ENCODE measurements at places on chromosomes 12 and 14.

- DNase-seq = no peak
Measured at GRCh38 chr14:44620121-44621019, 113.3 kb upstream of the FSCB start.

DNA sequence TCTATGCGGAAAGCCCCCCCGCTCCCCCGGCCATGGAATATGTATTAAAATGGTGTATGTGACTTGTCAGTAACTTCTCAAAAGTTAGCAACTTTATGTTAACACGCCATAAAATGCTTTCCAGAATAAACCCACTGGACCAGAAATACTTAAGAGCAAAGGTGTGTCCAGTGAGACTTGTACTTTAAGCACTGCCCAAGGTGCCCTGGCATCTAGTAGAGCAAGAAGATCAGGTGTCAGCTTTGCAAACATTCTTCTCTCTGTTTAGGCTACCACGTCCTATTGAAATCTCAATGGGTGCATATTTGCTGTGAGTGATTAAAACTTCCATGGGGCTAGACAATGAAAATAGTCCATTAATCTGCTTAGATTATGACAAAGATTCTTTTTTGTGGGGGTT lies 201.2 kb downstream of the ESR2 start:
- no peak for DNase-seq

GRCh38 chr14:52995998-52996397 lies 45.1 kb upstream of the FERMT2 start:
- DNase-seq = no peak

- DNase-seq = no peak
Measured at GRCh38 chr14:100341301-100342031, 18.3 kb downstream of the SLC25A47 start.

GRCh38 chr14:52146504-52146903 lies 77.6 kb upstream of the NID2 start:
- no peak for DNase-seq

DNA sequence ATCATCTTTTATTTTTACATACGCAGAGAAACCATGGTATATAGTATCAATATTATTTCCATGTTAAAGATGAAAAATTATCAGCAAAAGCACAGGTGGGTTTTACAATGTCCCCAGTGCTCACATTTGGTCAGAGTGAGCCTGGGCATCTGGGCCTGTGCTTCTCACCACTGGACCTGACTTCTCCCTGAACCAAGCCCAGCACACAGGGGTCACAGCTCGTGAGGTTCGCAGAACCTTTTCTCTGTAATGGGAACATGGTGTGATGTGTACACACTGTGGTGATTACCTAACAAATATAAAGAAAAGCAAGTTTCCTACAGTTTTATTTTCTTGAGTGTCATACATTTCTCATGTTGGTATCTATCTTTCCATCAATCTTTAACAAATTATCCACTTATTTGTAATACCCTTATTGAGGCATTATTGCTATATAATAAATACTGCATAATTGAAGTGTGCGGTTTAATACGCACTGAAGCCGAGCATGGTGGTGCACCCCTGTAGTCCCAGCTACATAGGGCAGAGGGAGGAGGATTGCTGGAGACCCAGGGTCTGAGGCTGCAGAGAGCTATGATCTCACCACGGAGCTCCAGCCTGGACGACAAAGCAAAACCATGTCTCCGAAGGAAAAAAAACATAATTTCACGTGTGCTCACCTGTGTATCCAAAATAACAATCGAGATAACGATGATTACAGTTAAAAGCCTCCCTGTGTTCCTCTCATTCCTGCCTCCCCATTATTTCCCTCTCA lies 743.2 kb downstream of the TMEM121 start:
- no peak for DNase-seq

DNA sequence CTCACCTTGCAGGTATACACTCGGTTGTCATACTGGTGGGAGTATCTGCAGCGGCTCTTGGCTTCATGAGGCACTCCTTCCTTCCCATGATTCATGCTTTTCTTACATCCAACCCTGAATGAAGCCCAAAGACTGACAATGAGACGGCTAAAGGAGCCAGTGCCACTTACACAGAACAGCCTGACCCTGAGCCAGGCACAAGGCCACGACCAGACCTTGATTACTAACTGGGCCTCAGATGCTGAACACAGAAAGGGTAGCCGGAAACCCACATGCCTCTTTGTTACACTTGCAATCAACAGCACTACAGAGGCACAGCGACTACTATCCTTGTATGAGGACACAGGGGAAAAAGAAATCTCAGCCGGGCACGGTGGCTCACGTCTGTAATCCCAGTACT lies 48.0 kb downstream of the ZFYVE1 start:
- DNase-seq = no peak

DNA sequence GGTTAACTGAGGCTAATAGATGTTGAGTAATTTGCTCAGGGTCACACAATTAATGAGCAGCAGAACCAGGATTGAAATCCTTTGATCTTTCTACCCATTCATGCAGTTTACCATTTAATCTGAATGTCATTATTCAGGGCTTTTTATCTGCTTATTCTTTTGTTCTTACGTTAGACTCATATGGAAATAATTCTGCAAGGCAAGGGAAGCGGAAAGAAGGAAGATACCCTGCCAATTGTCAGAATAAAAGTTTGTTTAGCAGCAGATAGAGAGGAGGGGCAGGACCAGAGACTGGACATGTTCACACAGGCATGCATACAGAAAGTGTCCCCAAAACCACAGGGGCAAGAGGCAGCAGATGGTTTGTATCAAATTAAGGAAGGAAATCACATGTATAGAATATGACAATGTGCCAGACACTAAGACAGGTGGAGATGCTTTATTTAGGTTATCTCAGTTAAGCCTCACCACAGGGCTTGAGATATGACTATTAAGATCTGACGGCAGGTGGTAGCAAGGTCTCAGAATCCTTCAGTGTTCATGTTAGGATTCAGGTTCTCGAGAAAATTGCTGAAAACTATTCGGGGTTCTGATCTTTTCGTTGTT lies 29.8 kb downstream of the BRMS1L start:
- peak; percentile 40 for DNase-seq

GRCh38 chr12:10968765-10969456 lies 17.8 kb downstream of the TAS2R50 start:
- no peak for DNase-seq

- no peak for DNase-seq
Measured at GRCh38 chr12:7150356-7150755, 20.2 kb downstream of the CLSTN3 start.

DNA sequence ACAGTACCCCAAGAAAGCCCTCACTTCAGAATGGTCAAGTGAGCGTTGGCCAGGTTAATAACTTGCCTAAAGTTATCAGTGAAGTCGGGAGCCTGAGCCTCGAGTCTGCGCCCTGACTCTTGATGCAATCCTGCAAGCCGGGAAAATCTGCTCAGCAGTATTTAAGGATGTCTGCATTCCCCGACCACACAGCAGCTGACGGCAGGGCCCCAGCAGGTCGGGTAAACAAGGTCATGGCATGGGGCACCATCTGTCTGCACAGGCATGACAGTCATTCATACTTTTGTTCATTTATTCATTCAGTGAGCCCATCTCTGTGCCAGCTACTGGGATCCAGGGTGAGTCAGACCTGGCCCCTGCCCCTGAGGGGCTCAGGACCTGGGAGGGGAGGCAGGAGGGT lies 11.1 kb downstream of the ABCB9 start:
- DNase-seq = no peak

GRCh38 chr14:76051717-76052465 lies 66.3 kb downstream of the IFT43 start:
- DNase-seq = no peak

DNA sequence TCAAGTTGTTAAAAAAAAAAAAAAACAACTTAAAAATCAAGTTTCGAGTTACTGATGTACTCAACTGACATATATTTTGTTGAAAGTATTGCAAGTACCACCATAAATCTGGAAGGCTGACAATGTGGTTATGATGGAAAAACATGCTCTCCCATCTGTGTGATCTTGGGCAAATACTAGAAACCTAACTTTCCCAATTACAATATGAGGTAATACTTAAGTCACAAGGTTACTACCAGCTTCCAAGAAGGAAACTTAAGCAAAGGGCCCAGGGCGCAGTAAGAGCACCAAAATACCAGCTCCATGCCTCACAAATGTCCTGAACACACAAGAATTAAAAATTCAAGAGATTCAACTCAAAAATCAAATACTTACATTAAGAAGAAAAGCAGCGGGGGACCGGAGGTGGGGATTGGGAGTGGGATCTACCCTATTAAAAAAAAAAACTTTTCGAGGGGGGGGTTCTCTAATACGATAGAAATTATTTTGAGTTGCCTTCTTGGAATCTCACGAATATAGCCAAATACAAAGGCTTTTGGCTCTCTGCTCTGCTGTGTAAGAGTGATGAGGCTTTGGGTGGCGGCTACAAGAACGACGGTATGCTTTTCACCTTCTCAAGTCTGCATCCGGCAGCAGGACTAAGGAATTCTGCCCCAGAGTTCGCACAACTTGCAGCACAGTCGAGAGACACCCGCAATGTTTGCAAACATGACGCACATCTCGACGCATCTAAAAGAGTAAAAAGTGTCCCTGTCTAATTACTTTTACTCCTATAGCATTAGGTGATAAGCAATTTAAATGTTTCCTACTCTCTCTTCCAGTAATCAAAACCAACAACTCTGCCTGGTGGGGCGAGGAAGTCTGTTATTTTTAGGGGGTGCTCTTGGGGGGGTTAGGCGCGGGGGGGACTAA lies 1.1 kb downstream of the SAV1 start:
- DNase-seq = no peak

DNA sequence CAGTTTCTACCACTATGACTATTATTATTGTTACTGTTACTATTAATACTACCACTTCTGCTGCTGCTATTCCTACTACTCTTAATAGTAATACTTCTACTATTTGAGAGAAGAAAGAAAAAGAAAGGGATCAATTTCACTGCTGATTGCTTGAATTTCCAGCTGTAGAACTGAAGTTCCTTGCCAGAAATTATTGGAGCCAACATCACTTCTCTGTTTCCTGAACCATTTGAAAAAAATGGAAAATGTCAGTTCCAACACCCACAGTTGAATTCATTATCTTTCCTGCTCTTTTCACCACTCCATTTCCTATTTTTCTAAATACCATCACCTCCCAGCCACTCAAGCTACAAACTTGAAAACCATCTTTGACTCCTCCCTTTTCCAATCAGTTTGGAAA lies 54.1 kb upstream of the PIK3C2G start:
- no peak for DNase-seq

DNA sequence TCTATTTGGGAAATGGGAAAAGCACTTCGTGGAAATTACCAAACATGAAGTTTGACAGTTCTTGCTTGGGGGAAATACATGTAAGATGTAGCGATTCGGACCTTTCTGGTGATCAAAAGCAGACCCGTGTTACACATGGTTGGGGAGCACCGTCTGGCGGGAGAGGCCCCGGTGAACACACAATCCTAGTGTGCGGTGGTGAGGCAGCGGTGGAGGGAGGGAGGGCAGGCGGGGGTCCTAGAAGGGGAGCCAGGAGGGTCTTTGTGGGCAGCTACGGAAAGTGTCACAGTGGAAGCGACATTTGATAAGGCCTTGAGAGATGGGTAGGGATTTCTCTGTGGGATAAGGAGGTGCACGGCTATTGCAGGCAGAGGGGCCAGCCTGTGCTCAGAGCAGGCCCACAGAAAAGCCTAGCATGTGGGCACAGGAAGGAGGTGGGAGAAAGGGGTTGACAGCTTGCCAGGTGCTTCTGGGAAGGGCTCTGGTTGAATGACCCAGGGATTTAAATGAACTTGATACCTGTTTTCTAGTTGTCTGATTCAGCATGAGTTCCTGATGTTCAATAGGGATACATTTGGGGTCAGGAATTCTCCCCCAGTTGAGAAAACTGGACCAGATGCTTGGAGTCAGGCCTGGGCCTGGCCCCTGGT lies 7.2 kb downstream of the MVK start:
- DNase-seq = no peak

GRCh38 chr14:88411039-88411438 lies 25.6 kb downstream of the SPATA7 start:
- no peak for DNase-seq

DNA sequence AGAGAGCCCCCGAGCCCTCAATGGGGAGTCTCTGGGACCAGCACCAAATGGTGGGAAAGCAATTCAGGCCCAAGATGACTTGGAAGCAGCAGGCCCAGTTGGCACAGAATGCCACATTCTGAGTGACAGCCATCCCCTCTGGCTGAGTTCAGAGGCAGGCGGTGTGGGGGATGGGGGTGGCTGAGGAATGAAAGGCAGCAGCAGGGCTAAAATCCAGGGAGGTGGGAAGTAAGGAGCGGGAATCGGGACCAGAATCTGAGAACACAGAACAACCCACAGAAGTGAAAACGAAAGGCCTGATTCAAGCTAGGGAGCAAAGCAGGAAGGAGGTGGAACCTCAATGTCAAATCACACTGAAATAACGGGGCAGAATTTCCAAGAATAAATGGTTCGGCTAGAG lies 171.2 kb downstream of the CALM1 start:
- DNase-seq = no peak

DNA sequence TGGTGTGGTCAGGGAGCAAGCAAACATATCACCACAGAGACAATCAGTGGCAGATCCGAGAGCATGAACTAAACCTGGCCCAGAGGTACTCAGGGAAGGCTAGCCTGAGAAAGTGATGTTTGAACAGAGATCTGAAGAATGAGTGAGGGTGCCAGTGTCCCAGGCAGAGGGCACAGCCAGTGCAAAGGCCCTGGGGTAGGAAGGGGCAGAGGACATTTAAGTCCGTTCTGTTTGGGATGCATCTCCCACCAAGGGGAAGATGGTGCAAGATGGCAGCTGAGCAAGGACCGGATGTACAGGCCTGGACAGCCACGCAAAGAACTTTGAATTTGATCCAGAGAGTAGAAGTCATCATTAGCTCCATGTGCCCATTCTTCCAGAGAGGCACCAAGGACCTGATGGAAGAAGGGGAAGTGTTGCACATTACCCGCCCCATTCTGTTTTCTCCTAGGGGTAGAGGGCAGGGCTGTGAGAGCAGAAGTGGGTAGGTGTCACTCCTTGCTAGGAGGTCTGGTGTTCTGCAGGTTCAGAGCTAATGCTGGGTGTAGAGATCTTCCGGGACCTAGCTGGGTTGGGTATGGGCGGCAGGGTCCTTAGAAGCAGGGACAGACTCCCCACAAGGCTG lies 3.9 kb downstream of the DTX1 start:
- DNase-seq = no peak

GRCh38 chr12:90909069-90909770 lies 45.8 kb downstream of the CCER1 start:
- no peak for DNase-seq

- no peak for DNase-seq
Measured at GRCh38 chr12:104494137-104494792, 37.5 kb downstream of the CHST11 start.

DNA sequence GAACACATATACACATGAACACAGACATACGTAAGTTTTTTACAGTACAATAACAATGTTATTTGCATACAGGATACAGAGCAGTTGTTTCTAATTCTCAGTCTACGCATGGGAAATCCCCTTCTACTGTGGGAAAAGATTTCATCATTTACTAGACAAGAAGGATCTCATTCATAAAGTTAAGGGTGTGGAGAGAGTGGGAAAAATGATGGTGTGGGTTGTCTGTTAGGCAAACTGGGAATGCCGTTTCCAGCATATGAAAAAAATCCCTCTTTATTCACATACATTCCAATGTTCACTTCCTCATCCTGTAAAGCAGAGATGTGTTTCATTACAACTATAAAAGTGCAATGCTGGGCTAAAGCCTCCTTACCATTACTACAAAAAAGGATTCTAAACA lies 120.9 kb downstream of the SINHCAF start:
- DNase-seq = no peak

Data from GM18507 (cell line).